ENCODE measurements at places on chromosomes 7 and 10. TPM values are rescaled to one million over a fixed set of nuclear protein-coding genes. Genes with fewer than 3 reads are reported as not detected.

FZD8 gene
- polyA plus RNA-seq, result 3.5 TPM

IKZF1 gene
- polyA plus RNA-seq, result 2.1 TPM

- DNase-seq, result peak; percentile 38
These were observed 980 bp downstream of the ADAMTS14 start for GRCh38 chr10:70673043-70673928.

GRCh38 chr7:149292462-149292823 lies 30.4 kb downstream of the ZNF783 start:
- DNase-seq, result no peak

DNA sequence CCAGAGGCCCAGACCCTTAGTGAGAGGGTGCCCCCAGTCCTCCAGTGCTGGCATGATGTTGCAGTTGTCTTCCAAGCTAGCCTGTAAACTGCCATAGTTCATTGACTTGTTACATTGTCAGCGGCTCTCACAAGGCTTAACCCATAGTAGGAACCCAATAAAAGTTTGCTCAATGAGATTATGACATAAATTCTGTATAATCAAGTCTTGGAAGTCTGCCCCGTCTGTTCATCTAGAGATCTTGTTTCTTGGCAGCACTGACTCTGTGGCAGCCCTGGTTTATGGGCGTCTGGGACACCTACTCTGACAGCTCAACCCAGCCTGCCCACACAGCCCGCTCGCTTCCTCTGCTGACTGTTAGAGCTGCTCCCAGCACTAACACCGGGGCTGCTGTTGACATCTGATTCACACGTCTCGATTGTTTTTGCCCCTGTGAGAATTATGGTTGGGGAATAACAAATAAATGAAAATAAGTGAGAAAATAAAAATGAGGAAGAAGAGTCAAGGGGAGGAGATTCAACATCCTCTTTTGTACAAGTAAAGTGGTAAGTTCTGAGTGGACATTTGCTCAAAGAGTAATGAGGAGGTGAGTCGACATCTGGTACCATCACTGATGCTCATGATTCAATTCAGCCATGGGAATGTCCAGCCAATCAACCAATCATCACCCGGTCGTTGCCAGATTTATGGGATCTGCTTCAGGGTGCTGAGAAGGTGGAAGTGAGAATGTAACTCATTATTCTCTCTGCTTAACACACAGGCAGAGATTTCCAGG lies 160.8 kb downstream of the SPAG6 start:
- peak; percentile 16 for DNase-seq

All from left lung (tissue), 14 donors.